ENCODE measurements at places on chromosomes 4 and X.

- no peak for DNase-seq
These were observed 801.3 kb downstream of the PCDH18 start for GRCh38 chr4:136731025-136731424.

- DNase-seq: no peak
These were observed 117.7 kb downstream of the FSTL5 start for GRCh38 chr4:162046135-162046534.

DNA sequence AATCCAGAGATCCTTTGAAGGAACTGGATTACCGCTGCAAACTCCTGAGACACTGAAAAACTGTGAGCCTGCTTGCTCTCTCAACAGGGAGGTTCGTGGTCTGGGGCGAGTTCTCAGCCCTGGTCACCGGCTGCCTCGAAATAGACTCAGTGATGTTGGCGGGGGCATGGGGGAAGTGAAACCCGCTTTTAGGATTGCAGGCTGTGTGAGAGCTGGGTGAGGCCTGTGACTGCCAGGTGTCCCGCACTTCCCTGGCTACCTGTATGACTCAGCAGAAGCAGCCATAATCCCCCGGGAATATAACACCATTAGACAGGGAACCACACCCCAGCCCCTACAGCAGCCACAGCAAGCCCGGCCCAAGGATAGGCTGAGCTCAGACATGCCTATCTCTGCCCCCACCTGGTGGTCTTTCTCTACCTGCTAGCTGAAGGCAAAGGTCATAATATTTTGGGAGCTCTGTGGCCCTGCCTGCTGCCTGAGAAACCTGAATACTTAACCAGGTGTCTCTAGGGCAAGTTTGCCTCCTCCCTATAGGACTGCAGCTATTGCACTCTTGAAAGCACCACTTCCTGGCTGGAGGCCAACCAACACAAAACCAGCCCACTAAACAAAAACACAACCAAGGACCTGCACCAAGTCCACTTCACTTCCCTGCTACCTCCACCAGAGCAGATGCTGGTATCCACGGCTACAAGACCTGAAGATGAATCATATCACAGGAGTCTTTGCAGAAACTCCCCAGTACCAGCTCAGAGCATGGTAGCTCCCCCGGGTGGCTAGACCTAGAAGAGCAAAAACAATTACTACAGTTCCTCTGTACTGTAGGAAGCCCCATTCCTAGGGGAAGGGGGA lies 202.0 kb downstream of the RRAGB start:
- DNase-seq: no peak

DNA sequence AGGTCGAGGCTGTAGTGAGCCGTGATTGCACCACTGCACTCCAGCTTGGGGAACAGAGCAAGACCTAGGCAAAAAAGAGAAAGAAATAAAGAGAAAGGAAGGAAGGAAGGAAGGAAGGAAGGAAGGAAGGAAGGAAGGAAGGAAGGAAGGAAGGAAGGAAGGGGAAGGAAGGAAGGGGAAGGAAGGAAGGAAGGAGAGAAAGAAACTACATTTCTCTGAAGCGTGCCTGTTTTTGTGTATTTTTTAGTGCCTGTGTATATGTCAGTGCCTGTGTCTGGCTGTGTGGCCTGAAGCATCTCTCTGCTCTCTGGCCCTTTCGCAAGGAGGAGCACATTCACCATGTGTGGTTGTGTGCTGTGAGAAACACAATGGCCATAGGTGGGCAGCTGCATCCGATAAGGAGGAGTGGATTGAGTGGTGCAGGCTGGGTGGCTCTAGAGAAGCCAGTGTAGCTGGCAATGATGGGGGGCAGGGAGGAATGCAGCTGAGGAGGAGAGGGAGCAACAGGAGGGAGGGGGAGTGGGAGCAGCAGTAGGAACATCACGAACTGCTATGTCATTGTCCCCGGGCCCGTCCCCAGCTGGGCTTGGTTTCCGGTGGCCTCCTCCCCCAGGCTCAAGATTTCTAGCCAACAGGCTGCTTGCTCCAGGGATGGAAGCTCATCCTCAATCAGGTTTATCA lies 11.4 kb downstream of the SYN1 start:
- DNase-seq: no peak

DNA sequence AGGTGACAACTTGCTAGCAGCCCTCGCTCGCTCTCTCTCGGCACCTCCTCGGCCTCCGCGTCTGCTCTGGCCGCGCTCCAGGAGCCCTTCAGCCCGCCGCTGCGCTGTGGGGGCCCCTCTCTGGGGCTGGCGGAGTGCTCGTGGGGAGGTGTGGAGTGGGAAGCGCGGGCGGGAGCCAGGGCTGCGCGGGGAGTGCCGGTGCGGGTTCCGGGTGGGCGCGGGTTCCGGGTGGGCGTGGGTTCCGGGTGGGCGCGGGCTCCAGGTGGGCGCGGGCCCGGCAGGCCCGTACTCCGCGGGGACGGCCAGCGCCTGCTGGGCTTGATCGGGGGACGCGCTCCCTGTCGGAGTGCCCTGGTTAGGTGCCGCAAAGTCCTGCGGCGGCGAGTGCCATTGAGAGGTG lies 384.3 kb downstream of the GPM6A start:
- DNase-seq: no peak

DNA sequence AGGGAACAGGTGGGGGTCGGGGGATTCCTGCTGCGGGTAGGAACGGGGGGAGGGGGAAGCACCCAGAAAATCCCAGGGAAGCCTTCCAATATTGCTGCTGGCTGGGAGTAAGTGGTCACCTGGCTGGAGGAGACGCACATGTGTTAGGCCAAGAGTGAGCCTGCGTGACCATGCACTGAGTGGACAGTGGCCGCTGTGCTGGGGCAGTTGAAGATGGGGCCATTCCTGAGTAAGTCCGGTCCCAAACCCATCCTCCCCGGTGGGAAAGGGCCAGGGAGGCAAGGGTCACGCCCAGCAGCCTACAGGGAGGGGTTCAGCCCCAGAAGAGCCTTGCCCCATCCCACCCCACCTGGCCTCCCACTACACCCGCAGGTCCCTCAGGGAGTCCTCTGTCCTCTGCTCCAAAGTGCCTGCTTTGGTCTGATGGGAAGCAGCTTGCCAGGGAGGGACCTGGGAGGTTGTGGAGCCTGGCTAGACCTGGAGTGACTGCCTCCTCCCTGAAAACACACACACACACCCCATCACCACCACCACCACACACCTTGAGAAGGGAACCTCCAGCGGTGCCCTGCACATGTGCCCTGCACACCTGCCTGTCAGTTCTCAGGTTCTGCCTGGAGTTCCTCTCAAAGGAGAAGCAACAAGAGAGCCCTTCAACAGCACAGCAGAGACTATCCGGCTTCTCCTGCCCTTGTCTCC lies 6.1 kb downstream of the L1CAM start:
- DNase-seq: no peak

DNA sequence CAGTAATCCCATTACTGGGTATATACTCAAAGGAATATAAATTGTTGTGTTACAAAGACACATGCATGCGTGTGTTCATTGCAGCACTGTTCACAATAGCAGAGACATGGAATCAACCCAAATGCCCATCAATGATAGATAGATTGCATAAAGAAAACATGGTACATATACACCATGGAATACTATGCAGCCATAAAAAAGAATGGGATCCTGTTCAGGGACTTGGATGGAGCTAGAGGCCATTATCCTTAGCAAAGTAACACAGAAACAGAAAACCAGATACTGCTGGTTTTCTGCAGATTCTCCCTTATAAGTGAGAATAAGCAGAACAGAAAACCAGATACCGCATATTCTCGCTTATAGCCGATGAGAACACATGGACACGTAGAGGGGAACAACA lies 43.5 kb downstream of the FAM193A start:
- no peak for DNase-seq

DNA sequence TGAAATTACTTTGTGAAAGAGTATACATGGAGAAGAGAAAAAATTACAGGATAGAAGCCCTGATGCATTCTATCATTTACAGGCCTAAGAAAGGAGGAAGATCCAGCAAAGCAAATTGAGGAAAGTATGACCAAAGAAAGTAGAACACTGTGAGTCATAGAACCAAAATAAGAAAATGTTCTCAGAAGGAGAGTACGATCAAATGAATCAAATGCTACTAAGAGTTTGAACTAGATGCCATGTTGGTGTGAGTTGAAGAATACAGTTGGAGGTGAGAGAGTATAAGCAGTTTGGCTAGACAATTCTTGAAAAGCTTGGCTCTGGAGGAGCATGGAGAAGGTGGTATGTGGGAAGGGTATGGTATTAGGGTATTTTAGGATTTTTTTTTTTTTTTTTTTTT lies 161.8 kb downstream of the RPA4 start:
- DNase-seq: no peak

GRCh38 chr4:8558080-8558960 lies 21.9 kb upstream of the GPR78 start:
- DNase-seq: no peak

DNA sequence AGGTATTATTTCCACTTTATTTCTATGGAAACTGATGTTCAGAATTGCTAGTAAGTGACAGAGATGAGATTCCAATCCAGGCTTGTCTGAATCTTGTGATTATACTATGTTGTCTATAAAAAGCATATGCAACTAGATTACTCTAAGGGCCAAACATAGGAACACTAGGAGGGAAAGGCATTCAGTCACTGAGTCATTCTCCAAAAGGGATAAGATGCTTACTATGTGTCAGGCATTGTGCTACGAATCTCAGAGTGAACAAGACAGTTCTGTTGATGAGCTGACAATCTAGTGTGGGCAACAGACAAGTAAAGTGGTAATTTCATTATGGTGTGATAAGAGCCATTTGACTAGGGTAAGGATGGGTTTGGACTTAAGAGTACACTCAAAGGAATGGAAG lies 77.2 kb downstream of the RASL11B start:
- no peak for DNase-seq

- no peak for DNase-seq
These were observed 4.0 kb downstream of the DCLK2 start for GRCh38 chr4:150082241-150082640.

- DNase-seq: no peak
These were observed 3.8 kb downstream of the ARHGEF38 start for GRCh38 chr4:105556206-105556605.

DNA sequence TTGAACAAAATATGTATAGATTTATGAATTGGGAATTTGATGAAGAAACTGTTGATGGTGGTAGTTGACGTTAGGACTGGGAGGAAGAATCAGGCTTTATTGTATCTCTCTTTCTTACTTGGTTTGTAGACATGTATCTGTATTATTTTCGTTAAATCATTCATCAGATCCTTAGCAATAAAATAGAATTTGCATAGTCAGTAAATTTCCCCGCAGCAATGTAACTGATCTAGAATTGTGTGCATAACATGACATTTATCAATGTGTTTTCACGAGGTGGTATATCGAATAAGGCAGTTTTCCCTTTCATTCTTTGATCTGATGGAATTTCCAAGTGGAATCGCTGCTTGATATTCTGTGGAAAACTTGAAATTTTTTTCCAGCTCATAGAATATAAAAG lies 308.8 kb downstream of the SPRY1 start:
- no peak for DNase-seq

DNA sequence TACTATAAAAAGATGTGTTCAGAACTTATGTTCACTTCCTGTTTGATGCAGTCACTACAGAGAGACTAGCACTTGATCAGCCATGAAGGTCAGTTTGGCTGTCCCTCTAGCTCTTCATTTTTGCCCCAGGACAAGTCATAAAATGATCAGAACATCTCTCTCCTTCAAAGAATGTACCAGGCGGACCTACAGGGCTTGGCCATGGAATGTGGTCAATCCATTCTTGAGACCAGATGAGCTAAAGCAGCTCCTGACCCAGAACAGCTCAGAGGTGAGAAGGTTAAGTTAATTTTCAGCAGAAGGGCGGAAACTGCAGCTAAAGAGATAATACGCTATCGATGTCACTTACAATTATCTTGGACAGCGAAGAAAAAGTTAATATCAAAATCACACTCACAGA lies 49.2 kb upstream of the TAB3 start:
- no peak for DNase-seq

- DNase-seq: no peak
These were observed 36.3 kb downstream of the NAT8L start for GRCh38 chr4:2095236-2096072.

DNA sequence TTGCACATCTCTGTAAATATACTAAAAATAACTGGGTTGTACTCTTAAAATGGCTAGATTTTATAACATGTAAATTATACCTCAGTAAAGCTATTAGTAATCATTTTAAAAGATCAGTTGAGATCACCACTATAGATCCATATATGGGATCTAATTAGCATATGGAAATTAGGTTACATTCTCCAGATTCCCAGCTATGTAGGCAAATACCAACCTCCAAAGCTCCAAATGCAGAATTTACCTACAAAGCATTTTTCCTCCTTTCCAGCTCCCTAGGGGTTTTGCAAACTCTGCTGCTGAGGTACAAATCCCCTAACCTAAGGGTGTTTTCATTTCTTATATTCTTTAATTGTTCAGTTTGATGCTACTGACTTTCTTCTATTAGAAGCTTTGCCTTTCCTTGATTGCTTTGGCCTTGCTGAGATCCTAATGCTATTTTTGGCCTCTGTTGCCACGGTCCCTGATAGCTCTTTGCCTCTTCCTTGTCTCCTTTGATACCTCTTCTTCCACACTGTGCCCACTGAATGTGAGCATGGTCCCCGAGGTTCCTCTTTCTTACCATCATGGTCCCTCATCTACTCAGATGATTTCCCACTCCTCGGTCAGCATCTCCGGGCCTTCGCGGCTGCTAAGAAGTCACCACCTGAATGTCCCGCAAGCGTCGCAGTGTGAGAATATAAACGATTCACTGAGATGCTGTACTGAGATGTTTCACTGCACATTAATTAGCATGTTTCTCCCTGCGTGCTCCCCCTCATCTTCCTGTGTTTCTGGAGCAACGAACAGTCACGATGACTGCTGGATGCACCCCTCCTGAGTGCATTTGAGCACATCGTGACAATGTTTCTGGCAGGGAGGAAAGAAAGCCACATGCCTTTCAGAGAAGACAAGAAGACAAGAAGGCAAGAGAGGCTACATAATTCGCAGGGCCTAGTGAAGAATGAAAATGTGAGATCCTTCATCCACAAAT lies 23.8 kb downstream of the ENPP6 start:
- DNase-seq: no peak

DNA sequence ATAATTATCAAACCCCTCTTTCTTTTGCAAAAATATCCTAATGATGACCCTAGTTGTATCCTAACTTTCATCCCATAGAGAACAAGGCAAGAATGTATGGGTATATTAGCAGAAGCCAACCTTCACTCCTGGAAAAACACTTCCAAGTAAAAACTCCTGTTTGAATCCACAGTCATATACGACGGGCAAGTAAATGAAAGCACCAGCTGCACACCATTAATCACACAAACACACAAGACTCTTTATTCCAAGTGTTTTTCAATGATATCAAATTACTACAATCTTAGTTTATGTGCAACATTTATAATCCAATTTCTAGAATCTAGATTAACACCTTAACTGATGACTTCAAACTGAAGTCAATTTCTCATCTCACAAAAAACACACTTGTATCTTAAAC lies 22.9 kb downstream of the ACSL4 start:
- no peak for DNase-seq

GRCh38 chr4:127141856-127142255 lies 490.9 kb upstream of the INTU start:
- no peak for DNase-seq

- no peak for DNase-seq
These were observed 51.5 kb upstream of the AMELX start for GRCh38 chrX:11241720-11242119.

GRCh38 chr4:123352240-123352945 lies 44.2 kb upstream of the SPRY1 start:
- no peak for DNase-seq

- DNase-seq: no peak
These were observed 55.7 kb downstream of the ANTXR2 start for GRCh38 chr4:80017125-80017854.
